ENCODE measurements at places on chromosomes 5 and 9.
A peak's percentile ranks its signal among the peaks of the same experiment; 100 is the strongest.

DNA sequence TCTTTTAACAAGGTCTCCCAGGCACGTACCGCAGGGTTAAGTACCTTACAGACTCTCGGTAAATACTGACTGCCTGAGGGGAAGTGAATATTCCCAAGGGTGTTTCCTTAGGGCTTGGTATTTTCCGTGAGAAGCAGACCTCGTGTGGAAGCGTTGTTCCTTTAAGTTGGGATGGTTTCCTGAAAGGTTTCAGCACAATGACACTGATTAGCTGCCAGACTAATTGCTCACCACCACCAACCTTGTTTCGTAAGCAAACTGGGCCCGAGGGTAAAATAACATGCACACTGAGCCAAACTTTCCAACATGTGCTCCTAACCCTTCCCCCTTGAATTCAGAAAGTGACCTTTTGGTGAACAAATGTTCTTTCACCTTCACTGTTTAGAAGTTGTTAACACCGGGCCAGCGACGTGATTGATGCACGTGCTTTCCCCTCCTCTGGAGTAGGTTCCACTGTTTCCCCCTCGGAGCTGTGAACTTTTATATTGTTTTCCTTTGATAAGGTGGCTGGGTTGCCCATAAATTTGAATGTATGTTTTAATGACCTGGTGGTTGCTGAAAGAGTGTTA lies 128.1 kb upstream of the RPS23 start:
- DNase-seq = no peak

GRCh38 chr9:101664453-101664852 lies 69.7 kb upstream of the PPP3R2 start:
- DNase-seq = no peak

DNA sequence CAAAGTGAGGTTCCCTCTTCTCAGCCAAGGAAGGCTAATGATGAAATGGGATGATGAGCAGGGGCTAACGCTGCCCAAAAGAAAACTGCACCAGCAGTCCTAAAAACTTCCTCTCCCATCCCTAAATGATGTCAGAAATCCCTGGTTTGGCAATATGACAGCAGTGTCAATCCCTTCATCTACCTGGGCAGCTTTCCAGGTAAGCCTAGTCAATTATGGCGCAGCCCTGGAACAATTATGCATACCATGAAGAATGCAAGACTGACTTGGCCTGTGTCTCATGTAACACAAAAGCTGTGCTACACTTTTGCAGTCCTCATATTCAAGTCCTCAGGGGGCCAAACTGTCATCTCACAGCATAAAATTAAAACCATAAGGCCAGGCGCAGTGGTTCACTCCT lies 7.0 kb downstream of the DMGDH start:
- DNase-seq = no peak

GRCh38 chr9:114733816-114734215 lies 51.8 kb upstream of the TEX48 start:
- no peak for DNase-seq

GRCh38 chr9:36074870-36075532 lies 38.3 kb downstream of the RECK start:
- peak; percentile 72 for DNase-seq

GRCh38 chr5:17289681-17290539 lies 72.5 kb downstream of the BASP1 start:
- no peak for DNase-seq

GRCh38 chr5:32331217-32331934 lies 18.6 kb upstream of the MTMR12 start:
- no peak for DNase-seq

DNA sequence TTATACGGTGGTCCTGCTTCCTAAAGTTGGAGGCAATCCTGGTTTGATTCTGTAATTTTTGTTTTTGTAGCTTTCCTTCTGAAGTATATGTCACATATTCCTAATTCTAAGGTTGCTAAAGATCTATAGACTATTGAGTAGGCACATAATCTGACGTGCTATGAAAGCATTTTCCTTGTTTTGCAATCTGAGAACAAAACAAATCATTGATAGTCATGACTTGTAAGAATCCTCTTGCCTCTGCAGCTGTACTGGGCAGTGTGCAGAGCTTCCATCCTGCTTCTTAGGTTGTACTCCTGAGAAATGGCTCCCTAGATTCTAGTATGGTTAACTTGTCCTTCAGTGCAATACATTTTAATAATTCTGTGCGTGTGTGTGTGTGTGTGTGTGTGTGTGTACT lies 35.4 kb downstream of the SEMA6A start:
- no peak for DNase-seq

DNA sequence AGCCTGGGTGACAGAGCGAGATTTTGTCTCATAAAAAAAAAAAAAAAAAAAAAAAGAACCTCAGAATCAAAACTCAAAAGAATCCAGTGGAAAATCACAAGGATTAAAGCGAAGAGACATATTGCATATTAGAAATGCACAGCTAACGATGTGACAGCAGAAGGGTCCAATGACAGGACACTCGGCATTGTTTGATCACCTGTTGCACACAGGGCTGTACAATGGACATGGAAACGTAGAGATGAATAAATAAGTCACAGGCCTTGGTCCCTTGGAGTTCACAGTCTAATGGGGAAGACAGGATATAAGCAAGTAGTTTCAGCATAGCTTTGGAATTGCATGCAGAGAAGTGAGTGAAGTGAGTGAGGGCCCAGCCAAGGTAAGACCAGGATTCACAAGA lies 25.9 kb upstream of the PIK3R1 start:
- DNase-seq = no peak

DNA sequence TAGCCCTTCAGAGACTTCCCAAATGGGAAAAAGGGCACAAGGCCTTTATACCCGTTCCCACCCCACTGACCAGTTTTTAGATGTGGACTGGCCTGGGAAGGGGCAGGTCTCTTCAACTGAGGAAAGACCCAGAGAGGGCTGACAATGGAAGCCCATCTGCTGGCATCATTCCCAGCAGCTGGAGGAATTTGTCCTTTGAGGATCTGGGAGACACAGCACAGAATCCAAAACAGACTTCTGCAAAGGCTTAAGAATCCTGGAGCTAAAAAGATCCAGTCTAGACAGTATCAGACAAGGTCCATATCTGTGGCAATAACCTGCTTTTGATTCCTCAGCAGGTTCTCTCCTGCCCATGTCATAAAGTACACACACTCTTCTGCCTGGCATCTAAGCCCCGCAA lies 329.2 kb downstream of the TMEM167A start:
- DNase-seq = no peak

- no peak for DNase-seq
Measured at GRCh38 chr5:168295574-168296201, 4.2 kb downstream of the WWC1 start.

DNA sequence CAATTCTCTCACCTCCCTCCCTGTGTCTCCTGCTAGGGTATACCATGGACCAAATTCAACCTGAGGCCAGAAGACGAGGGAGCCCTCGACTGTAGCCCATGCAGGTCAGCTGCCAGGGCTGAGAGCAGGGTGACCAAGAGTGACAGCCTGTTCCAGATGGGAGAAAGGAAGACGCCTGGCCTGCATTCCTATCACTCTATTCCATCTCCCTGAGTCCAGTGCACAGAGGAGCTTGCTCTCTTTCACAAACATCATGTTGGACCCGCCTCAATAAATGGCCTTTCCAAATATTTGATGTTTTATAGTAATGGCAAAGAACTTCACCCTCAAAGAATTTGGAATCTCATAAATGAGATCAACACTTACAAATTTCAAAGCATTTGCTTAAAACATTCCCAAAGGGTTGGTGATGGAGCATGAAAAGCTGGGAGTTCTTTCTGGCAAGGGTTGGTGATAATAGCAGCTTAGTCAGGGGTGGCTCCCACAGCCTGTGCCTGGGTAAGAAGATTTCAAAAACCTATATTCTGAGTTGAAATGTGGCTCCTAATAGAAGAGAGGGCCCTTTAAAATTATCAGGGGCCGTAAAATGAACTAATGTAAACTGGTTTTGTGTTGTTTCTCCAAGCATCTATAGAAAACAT lies 393.1 kb downstream of the EFNA5 start:
- no peak for DNase-seq

DNA sequence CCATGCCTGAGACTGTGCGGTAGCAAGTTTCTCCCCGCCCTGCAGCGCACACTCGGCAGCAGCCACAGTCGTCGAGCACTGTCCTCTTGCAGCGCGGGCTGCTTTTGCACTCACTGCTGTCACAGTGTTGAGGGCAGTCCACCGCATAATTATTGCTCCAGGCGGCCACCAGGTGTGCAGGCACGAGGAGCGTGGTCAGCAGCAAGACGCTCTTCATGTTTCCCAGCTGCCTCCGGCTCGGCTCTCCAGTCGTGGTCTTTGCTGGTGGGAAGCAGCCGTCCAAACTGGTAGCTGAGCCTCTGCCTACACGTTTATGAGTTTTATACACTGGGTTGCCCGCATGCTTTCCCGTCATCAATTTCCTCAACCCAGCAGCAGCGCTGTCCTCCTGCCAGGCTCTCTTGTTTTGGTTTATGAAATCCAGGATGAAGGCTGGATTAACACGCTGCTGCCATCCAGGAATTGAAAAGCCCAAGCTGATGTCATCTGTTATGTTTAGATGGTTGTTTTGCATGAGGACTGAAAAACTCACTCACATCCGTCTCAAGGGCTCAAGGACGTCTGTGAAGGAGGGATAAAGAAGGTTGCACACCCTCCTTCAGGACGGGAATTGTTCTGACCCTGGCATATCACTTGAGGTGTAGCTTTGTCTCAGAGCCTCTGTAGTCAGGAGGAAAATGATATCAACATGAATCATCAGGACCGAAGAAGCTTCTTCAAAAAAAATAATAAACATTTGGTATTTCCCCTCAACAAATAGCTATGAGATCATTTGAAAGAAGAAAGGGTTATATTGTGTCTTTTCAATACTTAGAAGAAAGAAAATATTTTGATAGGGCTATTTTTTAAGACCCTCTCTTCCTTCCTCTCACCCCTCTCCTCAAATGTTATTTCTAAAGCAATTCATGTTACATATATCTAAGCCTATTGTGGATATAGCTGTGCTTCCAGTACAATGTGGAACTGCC lies at the start of gene ESM1:
TSS of gene ESM1 (minus strand) at position 293 of the 968 bp plus-strand sequence. CDS start at position 217, 76 bp downstream.
- DNase-seq = no peak

DNA sequence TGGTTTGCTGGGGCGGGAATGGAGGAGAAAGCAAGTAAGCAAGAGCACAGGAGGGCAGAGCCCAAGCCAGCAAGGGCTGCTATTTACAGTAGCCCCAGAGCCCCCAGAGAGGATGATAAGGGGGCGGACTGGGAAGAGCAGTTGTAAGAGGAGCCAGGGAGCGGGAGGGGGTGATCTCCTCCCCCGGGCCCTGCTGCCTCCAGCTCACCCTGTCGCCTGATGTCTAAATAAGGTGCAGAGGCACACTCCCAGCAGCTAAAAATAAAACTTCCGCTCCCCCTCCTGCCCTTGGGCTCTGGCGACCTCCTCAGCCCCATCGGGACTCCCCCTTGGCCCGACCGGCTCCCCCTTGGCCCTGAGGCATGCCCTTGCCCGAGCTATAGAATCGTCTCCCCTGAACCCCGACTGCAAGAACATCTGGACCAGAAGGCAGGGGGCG lies 14.4 kb upstream of the CCDC69 start:
- no peak for DNase-seq

DNA sequence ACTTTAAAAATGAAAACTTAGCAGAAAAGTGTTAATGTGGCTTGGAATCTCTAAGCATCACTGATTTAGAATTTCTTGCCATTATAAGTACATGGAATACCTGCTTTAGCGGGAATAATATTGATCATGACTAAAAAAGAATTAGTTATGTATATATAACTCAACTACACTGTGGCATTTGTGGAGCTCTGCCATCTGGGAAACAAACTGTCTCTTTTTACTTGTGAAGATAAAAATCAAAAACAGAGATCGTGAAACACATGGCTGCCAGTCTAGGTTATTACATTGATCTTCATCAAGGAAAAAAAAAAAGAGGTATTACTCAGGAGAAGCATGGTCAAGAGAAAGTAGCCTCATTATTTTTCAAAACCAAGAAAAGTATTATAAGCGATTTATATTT lies 287.4 kb downstream of the HTR1A start:
- no peak for DNase-seq

DNA sequence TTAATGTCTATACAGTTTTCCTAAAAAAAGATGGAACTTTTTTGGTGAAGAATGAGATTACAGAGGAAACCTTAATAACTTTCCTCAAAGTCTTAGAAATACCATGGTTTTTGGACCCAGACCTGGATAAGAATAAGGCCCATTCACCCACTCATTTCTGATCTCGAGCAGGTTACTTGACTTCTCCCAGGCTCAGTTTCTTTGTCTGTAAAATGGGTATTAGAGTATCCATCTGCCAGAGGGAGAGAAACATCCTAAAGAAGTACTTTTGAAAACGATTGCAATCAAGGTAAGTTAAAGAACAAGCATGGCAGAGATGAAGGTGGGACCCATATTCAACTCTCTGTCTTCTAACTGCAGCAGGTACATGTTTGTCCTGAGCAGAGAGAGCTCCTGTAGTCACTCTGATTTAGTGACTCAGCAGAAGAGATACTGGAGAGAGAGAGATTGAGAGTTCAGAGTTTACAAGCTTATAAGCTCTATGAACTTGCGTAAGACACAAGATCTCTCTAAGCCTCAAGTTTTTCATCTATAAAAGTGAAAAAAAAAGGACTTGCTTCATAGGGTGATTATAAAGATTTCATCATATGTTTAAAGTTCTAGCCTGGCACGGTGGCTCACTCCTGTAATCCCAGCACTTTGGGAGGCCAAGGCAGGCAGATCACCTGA lies 379.4 kb upstream of the SGCD start:
- DNase-seq = no peak

DNA sequence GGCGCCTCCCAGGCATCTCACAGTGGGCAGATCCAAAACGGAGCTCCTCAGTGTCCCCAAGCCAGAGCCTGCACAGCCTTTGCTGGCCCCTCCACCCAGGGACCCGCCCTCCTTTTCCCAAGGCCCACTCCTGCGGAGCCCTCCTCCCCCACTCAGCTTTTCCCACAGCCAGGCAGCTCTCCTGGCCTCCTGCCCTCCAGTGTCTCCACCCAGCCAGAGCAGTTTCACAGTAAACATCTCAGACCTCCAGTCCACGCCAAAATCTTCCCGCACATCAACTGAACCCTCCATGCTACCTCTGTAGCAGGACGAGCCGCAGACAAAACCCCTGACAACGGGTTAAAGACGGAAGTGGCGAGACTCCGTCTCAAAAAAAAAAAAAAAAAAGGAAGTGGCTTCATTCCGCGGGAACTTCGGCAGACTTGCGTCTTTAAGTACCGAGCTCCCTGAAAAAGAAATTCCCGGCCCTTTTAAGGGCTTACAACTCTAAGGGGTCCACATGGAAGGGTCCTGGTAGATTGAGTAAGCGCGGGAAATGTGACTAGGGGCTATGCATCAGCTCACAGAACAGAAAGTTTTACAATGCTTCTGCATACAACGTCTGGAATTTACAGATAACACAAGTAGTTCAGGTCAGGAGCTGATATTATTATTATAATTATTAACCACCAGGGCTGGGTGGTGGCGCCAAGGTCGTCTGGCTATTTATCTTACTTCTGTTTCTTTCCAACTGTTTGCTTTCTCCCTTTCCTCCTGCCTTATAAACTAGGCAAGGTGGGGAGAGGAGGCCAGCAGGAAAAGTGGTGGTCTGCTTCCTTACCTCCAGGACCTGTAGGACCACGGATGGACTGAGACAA lies 11.4 kb upstream of the GRIN1 start:
- DNase-seq = peak; percentile 67

Data from Right ventricle myocardium inferior (tissue), 1 donor.